Cortex of kidney (tissue), 1 donor: ENCODE measurements at places on chromosomes 12 and 14.

DNA sequence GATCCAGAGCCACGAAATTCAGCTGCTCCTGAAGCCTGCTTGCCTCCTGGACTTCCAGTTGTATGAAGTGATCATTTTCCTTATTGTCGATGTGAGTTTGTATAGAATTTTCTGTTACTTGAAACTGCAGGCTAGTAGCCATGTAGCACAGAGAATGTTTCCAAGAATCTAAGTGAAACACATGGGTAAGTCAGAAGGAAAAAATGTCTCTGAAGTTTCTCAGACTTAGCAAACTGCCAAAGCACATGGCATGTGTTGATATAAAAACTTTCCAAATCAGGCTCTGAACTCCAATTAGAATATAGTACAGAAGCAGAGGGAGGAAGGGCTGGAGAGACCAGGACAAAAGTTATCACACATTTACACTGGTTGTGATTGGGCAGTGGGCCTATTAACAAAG lies 9.8 kb upstream of the PCNX1 start:
- DNase-seq, result no peak

GRCh38 chr14:26121181-26121580 lies 476.7 kb downstream of the NOVA1 start:
- DNase-seq, result no peak

GRCh38 chr12:68835333-68835908 lies 27.4 kb downstream of the MDM2 start:
- DNase-seq, result no peak

- DNase-seq, result no peak
Measured at GRCh38 chr14:33435911-33436689, 497.4 kb downstream of the NPAS3 start.

GRCh38 chr14:22607291-22607690 lies 9.2 kb downstream of the ABHD4 start:
- DNase-seq, result no peak

DNA sequence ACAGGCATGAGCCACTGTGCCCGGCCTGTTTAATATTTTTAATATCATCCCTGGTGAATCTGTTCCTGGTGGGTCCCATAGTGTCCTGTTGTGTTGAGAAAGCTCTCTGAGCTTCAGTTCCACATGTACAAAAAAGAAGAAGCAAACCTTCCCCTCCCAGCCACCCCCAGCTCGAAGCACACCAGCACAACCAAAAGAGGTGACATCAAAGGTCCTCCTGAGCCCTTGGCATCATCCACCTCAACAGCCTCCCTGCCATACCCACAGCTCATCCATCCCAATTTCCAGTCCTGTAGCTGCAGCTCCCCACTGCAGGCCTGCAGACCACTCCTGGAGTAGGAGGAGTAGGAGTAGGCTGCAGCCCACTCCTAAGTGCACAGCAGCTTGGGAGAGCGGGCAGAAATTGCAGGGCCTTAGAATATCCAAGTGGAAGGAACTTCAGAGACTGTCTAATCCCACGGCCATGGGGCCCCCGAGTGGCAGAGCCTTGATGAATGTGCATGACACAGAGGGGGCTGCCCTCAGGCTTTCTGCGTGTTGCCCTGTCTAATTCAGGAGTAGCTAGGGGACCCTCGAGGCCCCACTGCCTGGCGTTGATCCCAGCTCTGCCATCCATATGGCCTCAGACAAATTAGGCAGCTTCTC lies 36.7 kb upstream of the CD9 start:
- DNase-seq, result no peak
